ENCODE measurements at places on chromosomes 2 and 18.

DNA sequence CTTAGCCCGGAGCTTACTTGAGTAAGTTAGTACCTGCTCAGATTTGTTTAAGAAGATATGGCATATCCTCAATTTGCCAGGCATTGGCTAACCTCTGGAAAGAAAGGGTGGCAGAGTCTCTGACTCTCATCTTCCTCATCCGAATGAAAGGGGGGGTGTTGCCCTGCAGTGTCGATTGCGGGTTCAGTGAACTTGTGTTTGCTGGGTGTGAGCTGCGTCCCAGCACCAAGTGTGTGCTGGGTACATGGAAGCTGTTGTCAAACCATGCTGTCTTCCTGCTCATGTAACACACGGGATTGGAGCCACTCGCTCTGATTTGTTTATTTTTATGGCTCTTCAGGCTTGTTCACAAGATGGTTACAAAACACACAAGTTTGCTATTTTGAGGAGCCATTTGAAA is 171.4 kb upstream of the PXDN start:
- DNase-seq: no peak

GRCh38 chr2:205425102-205425501 is 257.2 kb upstream of the NRP2 start:
- DNase-seq: no peak

GRCh38 chr2:147181351-147182029 is 663.3 kb upstream of the ACVR2A start:
- DNase-seq: no peak

- no peak for DNase-seq
These were observed 114.1 kb downstream of the BCL11A start for GRCh38 chr2:60439219-60439974.

All from stimulated activated CD4-positive, alpha-beta T cell treated with anti-CD3 and anti-CD28 coated beads, Interleukin-1b, Interleukin-23, amount 100 ng/mL, for 1 hour (primary cell).